ENCODE measurements at places on chromosomes 7 and 10. TPM values are rescaled to one million over a fixed set of nuclear protein-coding genes. Genes with fewer than 3 reads are reported as not detected.

The ASIC3 gene
- total RNA-seq, result 0.84 TPM

The GNAI1 gene
- total RNA-seq, result 0.73 TPM

The PHTF2 gene
- total RNA-seq, result 34.8 TPM

The CNPY1 gene
- not detected for total RNA-seq

The ZNF804B gene
- total RNA-seq, result not detected

The IPMK gene
- 3.5 TPM for total RNA-seq

The TEX47 gene
- not detected for total RNA-seq

The ATP6V0E2 gene
- 30.0 TPM for total RNA-seq

The CYP3A4 gene
- not detected for total RNA-seq
